ENCODE measurements at places on chromosomes 12 and 14.

DNA sequence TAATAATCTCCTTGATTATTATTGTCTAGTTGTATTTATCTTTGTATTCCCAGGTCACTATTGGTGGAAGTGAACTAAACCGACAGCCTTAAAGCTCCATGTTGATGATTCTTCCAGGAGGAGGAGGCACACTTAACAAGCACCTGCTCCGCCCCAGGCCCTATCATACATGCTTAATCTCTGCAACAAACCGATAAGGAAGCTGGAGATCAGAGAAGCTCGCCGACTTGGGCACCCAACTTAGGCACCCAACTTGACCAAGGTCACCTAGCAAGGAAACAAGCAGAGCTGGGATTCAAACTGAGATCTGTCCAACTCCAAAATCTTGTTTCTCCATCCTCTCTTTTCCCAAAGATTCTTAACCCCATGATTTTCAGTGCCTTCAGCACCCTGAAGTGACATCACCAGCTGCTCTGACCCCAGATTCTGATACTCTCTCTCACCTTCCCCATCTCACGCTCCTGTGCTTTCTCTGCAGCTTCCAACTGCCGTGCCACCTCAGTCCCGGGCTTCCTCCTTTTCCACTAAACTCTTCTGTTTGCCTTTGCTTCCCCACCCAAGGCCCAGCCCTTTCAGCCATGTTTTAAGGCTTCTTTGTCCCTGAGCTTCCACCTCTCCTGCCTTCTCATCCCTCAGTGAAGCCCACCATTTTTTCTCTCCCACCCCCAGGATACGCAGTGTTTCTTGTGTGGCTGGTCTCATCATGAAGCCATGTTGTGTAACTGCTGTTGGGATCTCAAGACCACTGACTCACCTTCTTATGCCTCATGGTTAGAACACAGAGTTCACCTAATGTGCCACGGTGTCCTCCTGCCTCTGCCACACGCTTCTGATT, 6.6 kb upstream of the KRT18 start:
- no peak for DNase-seq

GRCh38 chr12:109247831-109248654, 61.0 kb downstream of the FOXN4 start:
- DNase-seq, result no peak

DNA sequence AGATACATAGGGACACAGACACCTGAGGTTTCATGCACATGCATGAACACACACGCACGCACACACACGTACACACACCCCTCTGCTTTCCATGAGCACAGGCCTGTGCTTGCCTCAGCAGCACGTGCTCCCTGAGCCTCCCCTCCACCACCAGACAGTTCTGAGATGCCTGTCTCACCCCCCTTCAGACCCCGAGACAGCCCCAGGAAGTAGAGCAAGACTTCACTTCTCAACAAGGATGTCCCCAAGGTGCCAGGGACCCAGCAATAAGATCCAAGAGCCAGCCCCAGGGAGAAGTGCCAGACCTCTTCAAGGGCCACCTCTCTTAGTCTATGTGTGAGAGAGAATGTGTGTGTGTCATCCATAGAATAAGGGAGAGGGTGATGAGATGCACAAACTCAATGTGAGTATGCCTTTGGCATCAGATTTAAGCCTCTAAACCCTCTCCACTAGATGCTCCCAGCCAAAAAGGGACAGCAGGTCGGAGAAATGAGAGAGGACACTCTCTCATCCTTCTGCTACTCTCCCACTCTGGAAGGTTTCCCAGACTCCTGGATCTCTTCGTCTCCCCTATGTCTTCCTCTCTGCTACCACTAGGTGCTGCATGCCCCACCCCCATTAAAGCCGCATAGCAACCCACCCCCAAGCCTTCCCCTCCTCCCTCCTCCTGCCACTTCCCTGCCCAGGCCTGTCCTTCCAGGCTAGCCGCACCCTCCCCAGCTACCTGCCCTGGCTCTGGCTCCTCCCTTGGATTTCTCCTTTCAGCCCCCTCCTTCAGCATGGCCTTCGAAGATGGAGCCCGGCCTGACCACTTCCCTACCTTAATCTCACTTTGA, 7.7 kb downstream of the RARG start:
- DNase-seq, result no peak

DNA sequence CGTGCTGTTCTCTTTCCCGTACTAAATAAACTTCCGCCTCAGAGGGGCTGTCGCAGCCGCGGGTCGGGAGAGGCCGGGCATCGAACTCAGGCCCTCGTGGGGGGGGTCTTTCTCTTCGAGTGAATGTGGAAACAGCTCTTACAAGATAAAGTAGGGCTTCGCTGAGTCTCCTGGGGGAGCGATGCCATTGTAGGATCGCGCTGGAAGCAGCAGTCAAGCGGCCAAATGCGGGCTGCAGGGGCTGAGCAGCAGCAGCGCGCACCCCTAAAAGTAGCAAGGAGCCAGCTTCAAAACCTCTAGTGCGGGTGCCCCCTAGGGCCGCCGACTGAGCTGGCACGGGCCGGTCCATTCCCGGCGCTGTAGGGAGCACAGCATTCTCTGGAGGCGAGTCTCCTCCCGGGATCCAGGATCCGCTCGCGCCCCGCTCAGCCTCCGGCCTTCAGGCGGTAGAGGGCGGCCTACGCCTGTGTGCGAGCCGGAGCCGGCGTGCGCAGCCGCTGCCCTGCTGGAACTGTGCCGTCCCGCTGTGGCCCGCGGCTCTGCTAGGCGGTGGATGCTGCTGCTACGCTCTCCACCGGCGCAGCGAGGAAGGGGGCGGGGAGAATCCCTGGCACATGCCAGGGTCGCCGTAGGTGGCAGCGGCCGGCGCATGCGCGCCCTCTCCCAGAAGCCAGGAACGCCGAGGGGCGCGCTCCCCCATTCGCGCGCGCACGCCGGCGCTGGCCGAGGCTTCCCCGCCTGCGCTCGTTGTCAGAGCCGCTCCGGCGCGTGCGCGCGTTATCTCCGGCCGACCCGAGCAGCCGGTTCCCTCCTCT, at the start of gene FUT8:
FUT8 (plus strand) TSS at position 699 of the 815 bp plus-strand sequence. CDS start 148,834 bp downstream, outside the sequence.
- peak; percentile 95 for DNase-seq

- DNase-seq, result no peak
Measured at GRCh38 chr12:108369736-108370396, 30.8 kb upstream of the CMKLR1 start.

GRCh38 chr12:46555406-46555852, 182.9 kb upstream of the SLC38A2 start:
- DNase-seq, result no peak

GRCh38 chr14:91755570-91756295, 23.8 kb upstream of the CATSPERB start:
- DNase-seq, result no peak

DNA sequence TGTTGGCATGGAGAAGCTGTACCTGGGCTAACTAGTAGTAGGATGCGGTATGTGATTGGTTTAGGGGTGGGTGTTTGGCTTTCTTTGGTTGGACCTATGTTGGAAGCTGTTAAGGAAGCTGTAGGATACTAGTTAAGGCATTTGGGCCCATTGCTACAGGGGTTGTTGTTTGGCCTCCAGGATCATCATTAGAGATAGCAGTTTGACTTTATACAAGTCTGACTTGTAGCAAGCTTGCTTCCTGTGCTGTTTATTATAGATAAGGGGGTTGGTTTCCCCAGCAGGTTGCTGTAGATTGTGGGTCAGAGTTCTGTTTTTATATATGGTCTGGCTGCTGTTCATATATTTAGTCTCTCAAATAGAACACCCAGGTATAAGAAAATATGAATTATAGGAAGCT, 1.4 kb upstream of the PRIM1 start:
- DNase-seq, result no peak

Data from activated gamma-delta T cell treated with anti-CD3 and anti-CD28 coated beads, Interleukin-2, amount 50 U/mL, for 16 hours (primary cell).